Adipose tissue (tissue), 3 donors: ENCODE measurements at places on chromosomes 4 and X. TPM values are rescaled to one million over a fixed set of nuclear protein-coding genes. Genes with fewer than 3 reads are reported as not detected.

Gene VCX3A
- not detected for polyA plus RNA-seq

Gene ABCG2
- polyA plus RNA-seq = 0.22 TPM

Gene TLR8
- 0.26 TPM for polyA plus RNA-seq

Gene SLC10A4
- 0.12 TPM for polyA plus RNA-seq

Gene WAS
- 11.7 TPM for polyA plus RNA-seq

Gene CXCL6
- polyA plus RNA-seq = 0.79 TPM

Gene RAB40A
- polyA plus RNA-seq = not detected

Gene NEIL3
- polyA plus RNA-seq = not detected

Gene TECRL
- polyA plus RNA-seq = not detected
